ENCODE measurements at places on chromosomes 6 and 20.
A peak's percentile ranks its signal among the peaks of the same experiment; 100 is the strongest.

DNA sequence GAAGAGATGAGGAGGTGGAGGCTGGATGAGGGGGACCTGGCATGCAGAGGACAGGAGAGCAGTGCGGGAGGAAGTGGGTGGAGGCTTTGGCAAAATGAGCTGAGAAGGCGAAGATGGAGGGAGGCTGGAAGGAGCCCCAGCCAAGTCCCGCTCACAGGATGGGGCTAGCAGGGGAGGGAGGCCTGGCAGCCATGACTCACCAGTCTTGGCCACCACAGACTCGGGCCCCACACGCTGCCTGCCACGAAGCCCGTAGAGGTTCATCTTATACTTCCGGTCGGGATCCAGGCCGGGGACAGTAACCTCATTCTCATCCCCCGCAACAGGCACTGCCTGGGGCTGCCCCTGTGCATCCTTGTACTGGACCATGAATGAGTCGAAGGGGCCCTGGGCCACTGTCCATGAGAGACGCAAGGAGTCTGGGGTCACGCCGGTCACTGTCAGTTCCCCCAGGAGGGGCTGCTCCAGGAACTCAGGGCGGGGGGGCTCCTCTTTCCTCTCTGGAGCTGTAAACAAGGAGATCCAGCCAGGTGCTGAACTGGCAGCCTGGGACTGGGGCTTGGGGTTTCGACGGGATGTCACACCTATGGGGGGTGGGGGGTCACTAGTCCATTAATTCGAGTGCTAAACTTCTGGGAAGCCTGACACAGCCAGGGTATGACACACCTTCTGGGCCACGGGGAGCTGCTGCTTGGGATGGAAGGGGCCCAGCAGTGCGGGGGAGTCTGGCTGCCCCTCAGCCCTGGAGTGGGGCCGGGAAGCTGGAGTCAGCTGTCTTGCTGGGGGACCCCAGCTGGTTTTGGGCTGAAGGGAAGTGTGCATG, 27.8 kb downstream of the TNXB start:
- DNase-seq: no peak

GRCh38 chr6:124433387-124434160, 528.7 kb upstream of the RNF217 start:
- no peak for DNase-seq

GRCh38 chr6:104689551-104690205, 170.0 kb downstream of the HACE1 start:
- no peak for DNase-seq

DNA sequence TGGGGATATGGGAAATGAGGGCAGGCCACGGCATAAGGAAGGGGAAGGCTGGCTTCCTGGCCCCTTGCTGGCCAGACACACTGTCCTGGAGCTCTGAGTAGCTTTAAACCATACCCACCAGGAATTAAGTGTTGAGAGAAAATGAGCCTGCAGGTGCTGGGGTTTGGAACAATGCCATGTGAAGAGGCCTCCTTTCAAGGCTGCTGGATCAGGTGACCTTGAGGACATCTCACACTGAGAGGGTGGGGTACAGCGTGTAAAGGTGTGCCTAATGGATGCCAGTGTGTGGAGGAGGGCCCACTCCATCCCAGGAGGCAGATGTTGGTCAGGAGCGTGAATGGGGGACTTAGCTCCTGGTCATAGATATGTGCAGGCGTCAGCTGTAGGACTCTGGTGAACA, 74.8 kb upstream of the MLN start:
- no peak for DNase-seq

- DNase-seq: no peak
Observed at GRCh38 chr6:33817489-33817888, 13.7 kb upstream of the MLN start.

DNA sequence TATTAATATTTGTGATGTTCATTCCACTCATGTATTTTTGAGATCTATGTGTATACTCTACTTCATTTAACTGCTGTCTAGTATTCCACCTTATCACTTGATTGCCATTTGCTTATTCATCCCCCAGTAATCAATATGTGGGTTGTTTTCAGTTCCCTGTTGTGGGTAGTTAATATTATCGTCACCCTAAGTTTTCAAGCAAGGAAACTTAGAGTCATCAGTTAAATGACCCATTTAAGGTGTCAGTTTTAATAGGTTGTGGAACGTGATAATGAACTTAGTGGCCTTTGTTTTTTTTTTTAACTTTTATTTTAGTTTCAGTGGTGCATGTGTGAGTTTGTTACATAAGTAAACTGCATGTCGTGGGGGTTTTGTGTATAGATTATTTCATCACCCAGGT, 90.3 kb downstream of the SLC24A3 start:
- DNase-seq: no peak

DNA sequence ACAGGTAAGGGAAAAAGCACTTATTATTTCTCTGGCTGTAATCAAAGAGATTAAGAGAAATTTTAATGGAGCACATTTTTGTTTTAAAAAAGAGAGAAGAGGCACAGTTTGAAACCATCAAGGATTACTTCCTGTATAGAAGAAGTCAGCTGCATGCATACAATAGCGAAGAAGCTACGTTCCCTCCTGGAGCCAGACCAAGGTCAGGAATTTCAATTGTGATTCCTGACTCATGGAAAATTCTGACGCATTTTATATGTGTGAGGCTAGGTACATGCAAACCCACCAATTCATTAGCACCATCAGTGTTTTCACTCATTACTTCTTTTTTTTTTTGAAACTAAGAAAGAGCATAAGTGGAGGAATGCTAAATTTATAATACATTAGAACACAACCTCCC, 232.7 kb upstream of the SGK1 start:
- no peak for DNase-seq

DNA sequence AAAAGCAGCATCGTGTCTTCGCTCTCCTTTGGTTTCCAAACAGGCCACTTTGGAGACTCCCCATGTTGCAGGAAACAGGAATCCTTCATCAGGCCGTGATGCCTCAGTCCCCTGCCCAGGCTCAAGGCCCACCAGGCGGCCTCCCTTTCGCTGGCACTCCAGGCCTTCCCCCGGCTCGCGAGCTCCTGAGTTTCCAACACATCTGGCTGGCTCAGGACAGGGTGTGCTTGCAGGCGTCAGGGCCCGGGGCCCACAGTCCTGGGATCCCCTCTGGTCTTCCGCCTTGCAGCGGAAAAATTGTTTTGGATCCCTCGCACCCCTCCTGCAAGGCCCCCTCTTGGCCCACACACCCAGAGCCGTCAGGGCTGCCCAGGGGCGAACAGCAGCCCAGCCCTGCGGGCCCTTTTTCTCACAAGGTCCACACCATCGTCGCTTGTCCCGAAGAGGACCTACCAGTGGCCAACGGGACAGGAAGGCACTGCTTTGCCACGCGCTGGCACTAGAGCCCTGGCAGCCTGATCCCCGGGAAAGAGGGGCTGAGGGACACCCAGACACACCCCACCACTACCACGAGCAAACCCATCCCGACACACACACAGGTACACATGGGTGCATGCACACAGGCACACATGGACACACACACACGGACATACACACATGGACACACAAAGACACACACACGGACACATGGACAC, 1930.9 kb upstream of the DEFB115 start:
- no peak for DNase-seq

DNA sequence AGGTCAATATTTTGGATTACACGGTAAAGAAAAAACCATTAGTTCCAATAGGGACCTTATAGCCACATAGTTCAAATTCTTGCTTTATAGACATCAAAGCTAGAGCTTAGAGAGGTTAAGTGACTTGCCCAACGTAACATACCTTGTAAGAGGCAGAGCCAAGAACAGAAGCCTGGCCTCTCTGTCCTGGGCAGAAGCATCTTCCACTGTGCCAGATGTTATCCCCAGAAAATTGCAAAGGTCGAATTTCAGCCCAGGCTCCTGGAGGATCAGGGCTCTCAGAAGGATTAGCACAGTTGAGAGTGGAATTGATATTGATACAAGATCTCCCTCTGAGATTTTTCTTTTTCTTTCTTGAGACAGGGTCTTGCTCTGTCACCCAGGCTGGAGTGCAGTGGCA, 6.1 kb downstream of the SMIM28 start:
- no peak for DNase-seq

DNA sequence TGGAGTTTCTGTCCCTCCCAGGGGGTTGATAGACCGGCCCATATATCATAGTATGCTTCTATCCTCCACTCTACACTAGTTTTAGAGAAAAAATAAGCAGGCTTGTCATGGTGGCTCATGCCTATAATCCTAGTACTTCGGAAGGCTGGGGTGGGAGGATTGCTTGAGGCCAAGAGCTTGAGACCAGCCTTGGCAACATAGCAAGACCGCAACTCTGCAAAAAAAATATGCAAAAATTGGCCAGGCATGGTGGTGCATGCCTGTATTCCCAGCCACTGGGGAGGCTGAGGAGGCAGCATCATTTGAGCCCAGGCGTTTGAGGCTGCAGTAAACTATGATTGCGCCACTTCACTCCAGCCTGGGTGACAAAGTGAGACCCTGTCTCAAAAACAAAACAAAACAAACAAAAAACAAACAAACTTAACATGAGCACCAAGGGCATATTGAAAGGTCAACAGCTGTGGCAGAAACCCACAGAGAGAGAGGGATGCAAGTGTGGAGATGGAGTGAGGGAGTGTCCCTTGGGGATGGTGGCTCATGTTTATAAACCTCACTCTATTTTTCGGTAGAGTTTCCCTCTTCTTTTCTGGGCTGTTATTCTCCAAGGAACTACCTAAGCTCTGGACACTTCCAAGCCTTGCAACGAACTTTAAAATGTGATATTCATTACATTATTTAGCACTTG, 24.1 kb downstream of the SLC24A3 start:
- DNase-seq: no peak

GRCh38 chr6:53703047-53703446, 37.5 kb upstream of the KLHL31 start:
- DNase-seq: no peak

- peak; percentile 39 for DNase-seq
Observed at GRCh38 chr20:19885939-19886660, 128.0 kb downstream of the RIN2 start.

- no peak for DNase-seq
Observed at GRCh38 chr6:122829456-122829855, 40.4 kb downstream of the SMPDL3A start.

GRCh38 chr6:152587473-152587872, 49.7 kb downstream of the SYNE1 start:
- no peak for DNase-seq

DNA sequence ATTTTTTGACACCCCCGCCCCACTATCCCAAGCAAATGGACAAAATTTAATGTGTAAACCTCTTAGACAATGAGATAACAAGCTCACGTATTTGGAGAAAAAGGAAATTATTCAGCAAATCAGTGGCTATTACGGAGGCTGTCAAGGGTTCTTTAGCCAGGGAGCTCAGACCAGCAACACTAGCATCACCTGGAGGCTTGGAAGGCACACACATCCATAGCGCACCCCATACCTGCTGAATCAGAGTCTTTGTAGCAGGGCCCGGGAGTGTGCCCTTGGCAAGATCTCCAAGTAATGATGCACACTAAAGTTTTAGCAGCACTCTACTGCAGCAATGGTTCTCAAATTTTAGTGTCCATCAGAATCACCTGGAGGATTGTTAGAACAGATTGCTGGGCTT, 223.2 kb upstream of the BTBD3 start:
- no peak for DNase-seq
